ENCODE measurements at places on chromosomes 2 and 18.
A peak's percentile ranks its signal among the peaks of the same experiment; 100 is the strongest.

DNA sequence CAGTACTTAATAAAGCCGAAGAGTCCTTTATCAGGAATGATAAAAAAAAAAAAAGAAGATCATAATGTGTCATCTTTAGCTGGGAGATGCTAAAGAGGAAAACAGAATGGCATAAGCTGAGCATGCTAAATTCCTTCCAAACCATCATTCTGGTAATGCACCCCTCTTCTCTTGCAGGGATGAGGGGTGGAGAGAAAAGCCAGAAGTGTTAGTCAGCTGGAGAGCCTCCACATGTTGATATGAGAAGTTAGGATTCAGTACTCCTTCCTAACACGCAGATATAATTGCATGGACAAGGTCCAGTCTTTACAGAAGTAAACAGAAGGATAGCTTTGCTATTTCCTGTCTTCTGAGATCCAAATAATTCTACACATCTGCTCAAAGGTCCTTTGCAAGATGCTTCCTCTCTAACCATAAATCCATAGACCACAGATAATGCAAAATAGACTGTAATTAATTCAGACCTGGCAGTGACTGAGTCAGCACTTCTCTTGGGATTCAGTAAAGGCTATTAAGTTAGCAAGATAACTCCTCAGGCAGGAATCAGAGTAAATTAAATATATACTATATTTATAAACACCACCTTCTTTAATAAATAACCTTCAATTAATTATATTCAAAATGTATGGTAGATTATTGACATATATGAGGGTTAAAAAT, 930.0 kb upstream of the KLHL29 start:
- no peak for DNase-seq

- no peak for DNase-seq
Observed at GRCh38 chr2:204251158-204251997, 293.9 kb upstream of the PARD3B start.

DNA sequence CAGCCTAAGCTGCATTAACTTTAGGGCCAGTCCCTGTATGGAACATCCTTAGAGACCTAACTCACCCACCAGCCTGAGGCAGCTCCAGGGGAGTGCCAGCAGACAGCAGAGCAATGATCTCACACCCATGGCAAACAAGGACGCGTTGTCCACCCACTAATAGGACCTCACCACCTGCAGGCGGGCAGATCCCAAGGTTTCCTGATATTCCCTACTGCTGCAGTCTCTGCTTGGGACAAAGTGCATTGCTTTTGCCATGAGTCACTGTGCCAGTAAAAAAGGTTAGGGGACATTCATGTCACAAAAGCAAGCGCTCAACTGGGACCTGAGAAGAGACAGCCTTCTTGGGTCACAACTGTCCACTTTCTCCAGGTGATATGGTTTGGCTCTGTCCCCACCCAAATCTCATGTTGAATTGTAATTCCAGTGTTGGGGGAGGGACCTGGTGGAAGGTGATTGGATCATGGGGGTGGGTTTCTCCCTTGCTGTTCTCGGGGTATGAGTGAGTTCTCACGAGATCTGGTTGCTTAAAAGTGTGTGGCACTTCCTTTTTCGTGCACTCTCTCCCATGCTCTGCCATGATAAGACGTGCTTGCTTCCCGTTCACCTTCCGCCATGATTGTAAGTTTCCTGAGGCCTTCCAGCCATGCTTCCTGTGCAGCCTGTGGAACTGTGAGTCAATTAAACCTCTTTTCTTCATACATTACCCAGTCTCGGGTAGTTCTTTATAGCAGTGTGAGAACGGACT, 160.2 kb downstream of the MIB1 start:
- DNase-seq = no peak

- DNase-seq = no peak
Observed at GRCh38 chr2:113796592-113797175, 40.2 kb upstream of the SLC35F5 start.

- no peak for DNase-seq
Observed at GRCh38 chr2:81206216-81206615, 901.7 kb upstream of the LRRTM1 start.

DNA sequence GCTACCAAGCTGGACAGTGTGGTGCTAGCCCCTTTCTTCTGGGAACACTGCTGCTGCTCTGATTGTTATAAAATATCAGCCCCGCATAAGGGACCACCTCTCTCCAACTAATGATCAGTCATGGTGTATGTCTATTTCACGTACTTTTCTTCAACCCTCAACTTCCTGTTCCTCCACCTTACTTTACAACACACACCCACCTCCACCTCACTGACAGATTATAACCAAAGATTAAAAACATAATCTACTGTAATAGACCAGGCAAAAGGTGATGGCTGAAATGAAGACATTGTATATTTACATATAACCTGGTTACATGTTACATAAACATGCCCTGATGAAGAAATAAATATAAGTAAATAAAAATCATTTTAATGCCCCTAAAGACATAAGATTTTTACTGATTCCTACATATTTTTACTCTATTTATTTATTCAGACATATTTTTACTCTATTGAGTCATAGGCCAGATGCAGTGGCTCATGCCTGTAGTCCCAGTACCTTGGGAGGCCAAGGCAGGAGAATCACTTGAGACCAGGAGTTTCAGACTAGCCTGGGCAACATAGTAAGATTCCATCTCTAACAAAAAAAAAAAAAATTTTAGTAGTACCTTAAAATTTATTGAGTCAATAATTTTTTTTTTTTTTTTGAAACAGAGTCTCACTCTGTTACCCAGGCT, 12.8 kb downstream of the STK39 start:
- DNase-seq = no peak

GRCh38 chr2:226767056-226767813, 32.4 kb downstream of the IRS1 start:
- DNase-seq = no peak

DNA sequence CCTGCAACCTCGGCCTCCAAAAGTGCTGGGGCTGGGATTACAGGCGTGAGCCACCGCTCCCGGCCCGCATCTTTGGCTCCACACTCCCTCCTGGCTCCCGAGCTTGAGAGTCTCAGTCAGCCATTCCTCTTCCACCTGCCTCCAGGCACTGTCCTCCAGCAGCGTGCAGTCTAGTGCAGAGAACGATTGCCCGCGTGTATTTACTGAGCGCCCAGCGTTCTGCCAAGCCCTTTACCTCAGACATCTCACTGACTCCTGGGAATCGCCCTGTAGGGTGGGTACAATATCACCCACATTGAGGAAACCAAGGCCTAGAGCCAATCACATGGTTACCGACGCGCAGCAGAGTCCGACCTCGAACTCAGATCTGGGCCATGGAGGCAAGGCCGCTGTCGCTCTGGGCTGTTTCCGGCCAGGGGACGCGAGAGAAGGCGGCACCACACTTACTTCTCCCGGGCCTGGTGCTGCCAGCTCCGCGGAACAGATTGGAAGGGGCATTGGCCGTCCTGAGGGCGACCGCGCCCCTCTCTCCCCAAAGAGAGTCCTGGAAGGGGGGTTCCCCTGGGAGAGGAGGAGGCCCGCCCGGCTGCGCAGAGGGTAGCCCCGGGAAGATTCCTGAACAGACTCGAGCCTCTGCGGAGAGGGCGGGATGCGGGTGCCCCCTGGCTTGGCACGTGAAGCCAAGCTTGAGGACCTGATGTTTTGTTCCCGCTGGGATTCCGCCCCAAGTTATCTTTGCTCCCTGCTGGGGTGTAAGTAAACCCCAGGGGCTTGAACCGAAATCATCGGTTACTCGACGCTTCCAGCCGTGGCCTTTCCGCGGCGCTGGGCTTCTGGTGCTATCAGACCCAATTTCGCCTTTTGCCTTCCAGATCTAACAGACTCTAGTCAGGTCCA, 5.2 kb upstream of the DLX2 start:
- DNase-seq = peak; percentile 5

GRCh38 chr2:169072163-169072925, 3.0 kb downstream of the DHRS9 start:
- no peak for DNase-seq

- DNase-seq = no peak
Observed at GRCh38 chr2:227401550-227401949, 13.8 kb upstream of the SCYGR1 start.

DNA sequence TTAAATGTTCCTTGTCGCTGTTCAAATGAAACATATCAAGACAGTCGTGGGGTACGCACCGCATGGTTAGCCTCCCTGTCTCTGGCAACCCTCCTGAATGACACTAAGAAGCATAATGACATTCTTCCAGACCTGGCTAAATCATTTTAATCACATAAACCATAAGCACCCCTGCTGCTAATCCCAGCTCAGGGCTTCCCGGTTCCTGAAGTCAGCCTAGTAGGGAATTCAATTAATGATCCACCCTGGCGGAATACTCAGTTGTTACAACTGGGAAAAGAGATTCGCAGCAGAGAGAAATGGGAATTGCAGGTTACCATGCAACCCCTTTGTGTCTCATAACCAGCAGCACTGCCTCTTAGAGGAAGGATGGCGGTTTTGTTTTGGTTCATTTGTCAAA, 200.8 kb upstream of the AGAP1 start:
- DNase-seq = no peak

DNA sequence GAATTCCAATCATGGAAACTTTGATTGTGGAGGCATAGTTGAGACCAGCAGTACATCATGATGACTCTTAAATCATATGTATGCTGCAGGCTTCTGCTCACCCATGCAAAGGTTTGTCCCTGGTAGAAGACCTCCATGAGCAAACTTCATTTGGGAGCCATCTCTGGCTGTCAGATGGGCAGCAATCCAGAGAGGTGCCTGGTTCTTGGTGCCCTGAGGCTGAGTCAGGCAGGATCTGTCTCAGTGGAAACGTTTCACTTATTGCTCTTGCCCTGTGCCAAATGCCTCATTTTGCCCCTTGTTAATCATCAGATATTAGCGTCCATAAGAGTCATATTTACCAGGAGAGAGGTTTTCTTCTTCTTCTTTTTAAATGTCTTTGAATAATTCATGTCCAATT, 151.5 kb upstream of the CELF4 start:
- no peak for DNase-seq

GRCh38 chr2:46298522-46299353, 1.5 kb downstream of the EPAS1 start:
- DNase-seq = peak; percentile 79

DNA sequence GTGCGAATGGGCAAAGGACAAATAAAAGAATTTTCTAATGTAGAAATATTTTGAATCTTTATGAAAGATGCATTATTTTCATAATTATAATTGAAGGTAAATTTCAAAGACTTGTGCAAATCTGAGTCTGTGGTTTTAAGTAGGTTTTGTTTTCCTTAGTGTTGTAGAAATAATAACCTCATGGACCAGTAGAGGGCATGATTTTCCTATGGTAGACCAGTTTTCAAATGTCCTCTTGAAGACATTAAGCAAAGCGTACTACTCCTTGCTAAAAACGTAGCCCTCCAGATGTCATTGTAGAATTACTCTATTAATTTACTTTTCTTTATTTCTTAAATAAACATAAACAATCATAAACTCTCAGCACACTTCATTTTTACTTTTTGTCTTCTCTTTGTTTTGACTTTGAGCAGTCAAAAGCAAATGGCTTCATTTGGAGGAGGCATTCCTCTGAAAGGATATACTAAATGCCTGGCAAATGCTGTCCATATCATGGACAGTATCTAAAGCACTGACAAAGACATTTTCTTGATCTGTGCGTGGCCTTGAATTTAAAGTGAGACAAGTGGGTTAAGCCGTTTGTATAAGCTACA, 85.8 kb upstream of the FAM237A start:
- DNase-seq = peak; percentile 5

DNA sequence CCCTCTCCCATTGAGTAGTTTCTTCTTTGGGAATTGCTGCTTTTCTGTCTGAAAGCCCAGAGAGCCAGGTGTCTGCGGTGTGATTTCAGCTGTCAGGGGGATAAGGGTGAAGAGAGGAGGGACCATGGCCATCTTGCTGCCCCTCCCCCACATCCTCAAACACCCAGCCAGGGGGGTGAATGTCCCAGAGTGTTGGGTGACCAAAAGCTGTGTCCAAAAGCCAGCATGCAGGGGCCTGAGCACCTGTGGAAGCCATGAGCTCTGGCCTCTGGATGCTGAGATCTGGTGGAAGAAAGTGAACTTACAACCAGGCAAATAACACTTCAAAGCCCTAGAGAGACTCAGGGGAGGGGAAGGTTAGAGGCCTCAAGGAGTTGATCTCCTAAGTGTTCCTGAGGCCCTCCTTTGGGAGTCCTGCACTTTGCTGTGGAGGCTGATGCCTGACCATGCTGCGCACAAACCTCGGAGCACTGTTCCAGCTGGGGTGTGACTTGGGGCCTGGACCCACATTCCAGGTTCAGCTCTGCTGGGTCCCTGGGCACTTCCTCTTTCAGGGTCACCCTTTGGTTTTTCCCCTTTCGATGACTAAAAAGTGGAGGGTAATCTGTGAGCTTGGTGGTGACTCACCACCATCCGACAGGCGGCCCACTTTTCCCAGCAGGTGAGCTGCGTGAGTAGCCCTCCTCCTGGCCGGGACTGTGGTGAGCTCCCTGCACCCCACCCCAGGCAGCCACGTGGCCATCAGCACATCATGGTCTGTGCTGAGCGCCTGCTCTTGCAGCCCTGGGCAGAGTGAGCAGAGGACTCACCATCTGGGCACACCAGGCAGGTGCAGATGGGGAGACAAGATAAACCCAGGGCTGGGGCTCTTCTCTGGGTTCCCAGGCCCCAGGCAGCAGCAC, 66.8 kb upstream of the FOSL2 start:
- DNase-seq = no peak

DNA sequence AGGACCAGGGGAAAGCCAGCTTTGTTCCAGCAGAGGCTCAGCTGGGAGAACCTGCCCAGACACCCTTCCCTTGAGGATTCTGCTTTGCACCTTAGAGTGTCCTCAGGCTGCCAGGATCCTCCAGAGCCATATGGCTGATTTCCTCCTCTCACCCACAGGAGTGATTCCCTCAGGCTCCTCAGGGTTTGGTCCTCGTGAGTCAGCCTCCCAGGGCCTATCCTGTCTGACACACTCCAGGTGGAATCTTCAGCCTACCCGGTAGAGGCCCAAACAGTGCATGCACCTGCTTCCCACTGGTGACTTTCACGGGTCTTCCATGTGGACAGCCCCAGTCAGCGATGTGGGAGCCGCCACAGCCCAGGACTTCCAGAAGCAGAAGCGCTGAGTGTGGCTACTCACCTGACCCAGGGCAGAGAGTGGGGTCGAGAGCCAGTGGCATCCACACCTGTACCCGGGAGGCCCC, 73.3 kb downstream of the TFCP2L1 start:
- no peak for DNase-seq

- no peak for DNase-seq
Observed at GRCh38 chr2:212929116-212929515, 222.3 kb downstream of the IKZF2 start.

All from AG08396 (cell line).